ENCODE measurements at places on chromosomes 1 and 21.

GRCh38 chr1:111302374-111302773 is 11.7 kb downstream of the CHIA start:
- no peak for DNase-seq

DNA sequence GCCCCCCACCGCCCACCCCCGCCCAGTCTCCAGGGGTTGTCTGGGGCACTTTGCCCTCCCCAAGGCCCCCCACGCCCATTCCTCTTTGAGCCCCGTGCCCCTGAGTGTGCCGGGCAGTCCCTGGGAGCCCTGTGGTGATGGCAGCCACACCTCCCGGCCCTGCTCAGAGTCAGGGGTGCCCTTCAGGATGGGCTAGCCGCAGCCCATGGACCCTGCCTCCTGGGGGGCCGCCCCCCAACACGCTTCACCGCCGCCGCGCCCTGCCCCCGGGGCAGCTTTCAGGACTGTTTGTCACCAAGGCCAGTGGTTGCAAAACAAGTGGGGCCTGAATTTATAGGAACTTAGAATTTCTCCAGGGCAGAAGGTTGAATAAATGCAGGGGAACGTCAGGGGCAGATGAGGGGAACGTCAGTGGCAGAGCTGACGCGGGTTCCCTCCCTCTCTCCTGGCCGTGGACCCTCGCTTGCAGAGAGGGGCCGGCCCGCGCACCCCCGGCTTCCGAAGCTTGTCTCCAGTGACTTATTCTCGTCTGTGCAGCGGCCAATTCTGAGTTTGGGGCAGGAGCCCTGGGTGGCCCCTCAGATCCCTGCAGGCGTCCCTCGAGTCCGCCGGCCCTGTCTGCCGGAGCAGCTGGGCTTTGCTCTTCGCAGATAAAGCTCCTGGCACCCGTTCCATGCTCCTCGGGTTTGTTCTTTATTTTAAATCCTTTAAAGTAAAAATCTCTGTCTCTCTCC is 41.2 kb upstream of the ADARB1 start:
- DNase-seq, result no peak

- peak; percentile 78 for DNase-seq
Measured at GRCh38 chr1:205658943-205659581, 21.2 kb downstream of the SLC45A3 start.

DNA sequence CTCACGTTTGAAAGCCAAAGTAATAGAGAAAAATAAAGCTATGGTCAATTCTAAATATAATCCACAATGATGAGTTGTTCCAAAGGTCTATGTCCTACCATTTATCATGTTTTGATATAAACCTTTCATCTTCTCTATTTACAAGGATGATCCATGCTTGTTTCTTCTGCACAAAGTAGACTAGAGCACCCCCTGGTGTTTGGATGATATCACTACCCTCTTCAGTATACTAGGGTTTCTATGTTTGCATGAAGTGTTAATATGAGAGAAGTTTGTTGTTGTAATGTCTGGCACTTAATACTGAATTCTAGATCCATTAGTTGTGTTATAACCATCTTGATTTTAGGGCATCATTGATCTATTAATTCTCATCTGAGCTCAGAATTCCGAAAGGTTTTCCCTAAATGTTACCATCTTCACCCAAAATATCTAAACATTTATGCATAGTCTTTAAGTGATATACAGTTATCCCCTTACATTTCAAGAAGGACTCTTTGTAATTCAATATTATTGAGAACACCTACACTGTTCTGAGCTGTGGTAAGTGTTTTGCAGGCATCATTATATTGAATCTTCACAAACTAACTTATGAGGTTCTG is 21.1 kb downstream of the CLDN8 start:
- DNase-seq, result no peak

DNA sequence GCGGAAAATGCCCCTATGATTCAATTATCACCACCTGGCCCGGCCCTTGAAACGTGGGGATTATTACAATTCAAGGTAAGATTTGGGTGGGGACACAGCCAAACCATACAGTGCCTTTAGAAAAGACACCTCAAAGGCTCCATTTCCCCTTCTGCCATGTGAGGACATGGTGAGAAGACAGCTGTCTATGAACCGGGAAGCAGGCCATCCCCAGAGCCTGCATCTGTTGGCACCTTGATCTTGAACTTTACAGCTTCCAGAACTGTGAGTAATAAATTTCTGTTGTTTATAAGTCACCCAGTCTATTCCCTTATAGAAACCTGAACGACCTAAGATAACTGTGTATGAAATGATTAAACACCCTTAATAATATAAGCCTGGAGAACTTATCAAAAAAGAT is 61.6 kb downstream of the KIFAP3 start:
- DNase-seq, result no peak

DNA sequence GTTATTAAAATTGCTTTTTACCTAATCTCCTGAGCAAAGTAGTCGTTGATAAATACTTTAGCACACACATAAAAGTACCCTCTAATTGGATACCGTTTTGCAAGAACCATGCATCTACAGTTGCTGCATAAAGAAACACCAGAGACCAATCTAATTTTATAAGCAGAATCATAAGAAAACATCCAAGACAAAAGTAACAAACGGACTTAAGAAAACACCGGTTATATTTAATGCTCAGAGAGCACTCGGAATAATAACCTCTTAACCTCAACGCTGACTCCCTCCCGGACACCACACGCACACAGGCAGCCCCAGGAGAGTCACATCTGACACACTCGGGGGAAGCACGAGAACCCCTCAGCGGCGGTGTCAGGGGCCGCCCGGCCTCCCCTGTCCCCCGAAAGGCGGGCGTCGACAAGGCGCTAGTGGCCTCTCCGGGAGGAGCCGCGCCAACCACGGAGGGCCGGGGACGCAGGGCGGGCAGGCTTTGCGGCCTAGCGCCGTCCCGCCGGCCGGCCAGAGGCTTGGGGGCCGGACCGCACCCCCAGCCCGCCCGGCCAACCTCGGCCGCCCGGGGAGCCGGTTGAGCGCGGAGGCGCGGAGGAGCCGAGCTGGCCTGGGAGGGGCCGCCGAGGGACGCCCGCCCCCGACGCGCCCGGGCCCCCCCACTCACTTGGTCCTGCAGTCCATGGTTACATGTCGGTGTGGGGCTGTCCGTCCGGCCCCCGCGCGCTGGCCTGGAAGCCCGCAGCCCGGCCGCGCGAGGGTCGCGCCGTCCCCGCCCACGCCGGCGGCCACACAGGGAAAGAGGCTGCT is 606 bp downstream of the DENND1B start:
- peak; percentile 64 for DNase-seq

GRCh38 chr1:22420455-22421053 is 31.1 kb upstream of the ZBTB40 start:
- peak; percentile 55 for DNase-seq

GRCh38 chr1:235767795-235768194 is 98.9 kb downstream of the LYST start:
- no peak for DNase-seq

- no peak for DNase-seq
Measured at GRCh38 chr21:34313116-34313515, 50.7 kb upstream of the KCNE2 start.

DNA sequence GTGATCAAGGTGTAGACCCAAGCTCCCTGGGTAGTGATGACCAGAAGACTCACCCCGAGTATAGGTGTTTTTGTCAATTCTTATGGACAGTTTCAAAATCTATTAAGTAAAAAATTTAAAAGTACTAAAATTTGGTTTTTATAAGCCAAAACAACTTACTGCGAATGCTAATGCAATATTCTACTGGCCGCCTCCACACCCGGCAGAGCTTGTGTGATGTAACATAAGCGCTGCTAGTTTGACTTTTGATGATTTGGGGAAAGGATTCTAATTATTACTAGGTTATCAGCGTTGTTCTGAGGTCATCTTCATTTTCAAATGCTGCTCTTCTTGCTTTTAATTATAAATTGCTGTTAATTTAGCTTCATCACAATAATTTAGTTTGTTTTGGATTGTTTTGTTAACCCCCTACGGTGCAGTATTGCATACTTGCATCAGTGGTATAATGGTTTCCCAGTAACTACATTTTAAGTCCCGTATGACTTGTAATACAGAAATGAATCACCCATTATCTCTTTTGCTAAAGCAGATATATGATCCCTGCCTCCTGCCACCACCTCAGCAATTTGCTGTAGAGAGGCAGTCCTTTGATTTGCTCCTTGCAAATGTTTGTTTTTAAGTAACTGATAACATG is 178.0 kb downstream of the SDCCAG8 start:
- DNase-seq, result no peak

DNA sequence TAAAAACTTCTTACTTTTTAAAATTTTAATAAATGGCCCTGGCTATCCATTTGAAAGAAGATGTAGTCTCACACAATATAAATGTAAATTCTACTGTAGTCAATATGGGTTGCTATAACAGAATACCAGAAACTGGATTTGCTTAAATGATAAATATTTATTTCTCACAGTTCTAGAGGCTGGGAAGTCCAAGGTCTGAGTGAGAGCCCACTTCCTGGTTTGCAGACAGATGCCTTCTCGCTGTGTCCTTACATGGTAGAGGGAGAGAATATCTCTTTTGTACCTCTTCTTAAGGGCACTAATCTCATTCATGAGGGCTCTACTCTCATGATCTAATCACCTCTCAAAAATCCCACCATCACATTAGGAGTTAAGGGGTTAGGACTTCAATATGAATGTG is 35.2 kb downstream of the EXO1 start:
- DNase-seq, result no peak

DNA sequence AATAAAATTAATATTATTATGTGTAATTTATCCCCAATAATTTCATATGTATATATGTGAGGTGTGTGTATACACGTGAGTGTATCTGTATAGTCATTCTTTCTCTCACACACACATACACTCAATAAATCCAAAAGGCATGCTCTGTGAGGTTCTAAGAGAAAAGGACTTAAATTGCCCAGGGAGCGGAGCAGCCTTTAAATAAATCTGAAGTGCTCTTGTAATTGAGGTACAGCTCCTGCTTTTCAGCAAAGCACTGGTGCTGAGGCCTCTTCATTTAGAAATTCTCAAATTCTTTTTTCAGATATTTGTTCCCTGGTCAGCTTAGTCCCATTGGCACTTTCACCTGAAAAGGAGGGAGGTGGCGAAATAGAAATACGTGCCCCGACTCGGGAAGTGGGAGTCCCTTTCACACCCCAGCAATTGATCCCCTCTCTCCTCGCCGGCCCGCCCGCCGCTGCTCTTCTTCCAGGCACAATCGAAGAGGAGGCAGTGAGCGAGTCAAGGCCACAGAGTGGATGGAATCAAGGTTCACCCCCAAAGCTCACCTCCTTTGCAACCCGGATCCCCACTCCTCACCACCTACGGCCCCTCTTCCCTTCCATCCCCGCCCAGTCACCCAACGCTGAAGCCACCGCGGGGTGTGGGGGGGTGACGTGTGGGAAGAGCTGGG is 944 bp downstream of the PLPPR5 start:
- DNase-seq, result no peak

GRCh38 chr21:46486481-46487126 is 27.9 kb downstream of the DIP2A start:
- DNase-seq, result no peak

DNA sequence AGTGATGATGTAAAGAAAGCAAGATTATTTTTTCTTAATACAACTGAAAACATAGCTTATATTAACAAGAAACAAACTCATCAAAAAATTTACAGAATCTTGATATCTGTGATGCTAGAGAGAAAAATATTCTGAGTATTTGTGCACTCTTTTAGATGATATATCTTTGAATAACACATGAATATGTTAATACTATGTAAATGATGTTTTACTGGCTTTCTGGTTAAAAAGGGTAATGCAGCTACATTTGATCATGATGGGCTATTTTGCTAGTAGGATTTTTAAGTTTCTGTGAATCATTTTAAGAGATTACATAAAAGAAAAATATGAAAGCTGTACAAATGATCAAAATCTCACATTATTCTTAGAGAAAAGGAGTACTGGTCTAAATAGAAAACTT is 114.5 kb downstream of the GRIK1 start:
- DNase-seq, result no peak

- no peak for DNase-seq
Measured at GRCh38 chr1:43975249-43975961, 645 bp downstream of the ATP6V0B start.

GRCh38 chr1:69976896-69977295 is 228.5 kb downstream of the LRRC40 start:
- DNase-seq, result no peak

DNA sequence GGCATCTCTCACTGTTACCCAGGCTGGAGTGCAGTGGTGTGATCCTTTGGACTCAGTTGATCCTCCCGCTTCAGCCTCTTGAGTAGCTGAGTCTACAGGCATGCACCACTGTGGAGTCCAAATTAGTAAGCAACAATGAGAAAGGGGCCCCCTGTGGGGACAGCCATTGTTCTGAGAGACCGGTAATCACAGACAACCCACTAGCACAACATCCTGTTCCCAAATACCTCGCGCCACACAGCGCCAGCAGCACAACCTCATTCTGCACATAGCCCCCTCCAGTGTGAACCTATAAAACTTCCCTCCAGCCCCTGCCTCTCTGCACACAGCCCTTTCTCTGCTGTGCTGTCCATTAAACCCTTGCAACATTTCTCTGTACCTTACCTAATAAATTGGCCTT is 226.4 kb downstream of the DYRK1A start:
- no peak for DNase-seq

DNA sequence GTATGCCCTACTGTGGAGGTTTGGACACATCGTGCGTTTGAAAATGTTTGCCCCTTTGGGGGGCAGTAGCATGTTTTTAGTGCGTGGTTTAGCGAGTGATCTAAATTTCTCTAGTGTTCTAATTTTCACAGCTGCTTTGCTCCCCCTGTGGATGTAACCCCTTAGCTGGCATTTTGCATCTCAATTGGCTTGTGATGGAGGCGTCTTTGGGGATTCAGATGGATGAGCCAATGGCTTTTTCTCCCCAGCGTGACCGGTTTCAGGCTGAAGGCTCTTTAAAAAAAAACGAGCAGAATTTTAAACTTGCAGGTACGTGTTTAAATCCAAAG is 836 bp downstream of the CDC7 start:
- no peak for DNase-seq

DNA sequence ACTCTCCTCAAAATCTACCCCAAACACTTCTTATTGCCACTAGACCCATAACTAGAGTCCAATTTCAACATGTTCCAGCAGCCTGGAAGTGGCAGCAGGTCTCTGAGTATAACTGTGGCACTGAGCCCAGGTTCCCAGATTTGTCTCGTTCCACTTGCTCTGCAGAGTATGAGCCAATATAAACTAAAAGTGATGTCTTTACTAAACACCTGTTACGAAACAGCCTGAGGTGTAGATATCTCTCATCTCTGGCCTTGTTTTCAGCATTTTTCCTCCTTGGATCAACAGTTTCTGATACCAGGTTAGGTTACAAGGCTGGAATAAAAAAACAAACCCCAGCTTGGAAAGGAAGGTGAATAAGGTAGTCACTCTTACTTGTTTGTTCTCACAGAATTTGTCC is 25.2 kb upstream of the PRDX6 start:
- DNase-seq, result no peak

- no peak for DNase-seq
Measured at GRCh38 chr1:229153955-229154548, 116.9 kb upstream of the RAB4A start.

DNA sequence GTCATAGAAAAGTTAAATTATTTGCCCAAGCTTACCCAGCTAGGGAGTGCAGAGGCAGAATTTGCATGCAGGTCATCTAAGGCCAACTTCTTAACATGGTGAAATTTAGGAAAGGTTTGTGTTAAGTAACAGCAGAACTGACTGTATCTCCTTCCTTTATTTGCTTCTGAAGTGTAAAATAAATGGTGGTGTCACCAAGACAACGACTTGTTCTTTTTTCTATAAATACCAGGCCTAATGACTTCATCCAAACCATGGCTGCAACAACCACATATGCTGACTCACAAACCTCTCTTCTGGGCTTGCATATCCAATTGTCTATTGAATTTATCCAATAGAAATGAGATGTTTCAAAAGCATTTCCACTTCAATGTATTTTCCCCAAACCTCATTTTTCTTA is 19.1 kb downstream of the COL24A1 start:
- DNase-seq, result no peak

GRCh38 chr21:28018741-28019669 is 973.7 kb downstream of the LTN1 start:
- no peak for DNase-seq

Measured in activated naive CD4-positive, alpha-beta T cell treated with anti-CD3 and anti-CD28 coated beads, Interleukin-2, amount 50 U/mL, for 16 hours (primary cell).